ENCODE measurements at places on chromosomes 4 and X.

- no peak for DNase-seq
Observed at GRCh38 chr4:104735174-104735573, 240.5 kb upstream of the CXXC4 start.

GRCh38 chrX:20059467-20060128 lies 57.1 kb downstream of the MAP7D2 start:
- DNase-seq = no peak

- no peak for DNase-seq
Observed at GRCh38 chr4:182255441-182256190, 12.4 kb downstream of the TENM3 start.

DNA sequence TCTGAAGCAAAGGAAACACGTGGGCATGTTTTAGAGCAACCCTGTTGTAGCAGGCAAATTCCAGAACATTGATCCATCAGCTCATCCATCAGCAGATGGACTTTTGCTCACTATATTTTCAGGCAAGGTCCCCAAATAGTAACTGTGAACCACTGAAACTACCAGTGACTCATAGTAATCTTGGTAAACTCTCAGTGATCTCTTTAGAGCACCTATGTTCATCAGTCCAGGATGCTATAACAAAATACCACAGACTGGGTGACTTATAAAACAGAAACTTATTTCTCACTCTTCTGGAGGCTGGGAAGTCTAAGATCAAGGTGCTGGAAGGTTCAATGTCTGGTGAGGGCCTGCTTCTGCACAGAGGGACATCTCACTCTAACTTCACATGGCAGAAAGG lies 28.9 kb upstream of the BTC start:
- no peak for DNase-seq

DNA sequence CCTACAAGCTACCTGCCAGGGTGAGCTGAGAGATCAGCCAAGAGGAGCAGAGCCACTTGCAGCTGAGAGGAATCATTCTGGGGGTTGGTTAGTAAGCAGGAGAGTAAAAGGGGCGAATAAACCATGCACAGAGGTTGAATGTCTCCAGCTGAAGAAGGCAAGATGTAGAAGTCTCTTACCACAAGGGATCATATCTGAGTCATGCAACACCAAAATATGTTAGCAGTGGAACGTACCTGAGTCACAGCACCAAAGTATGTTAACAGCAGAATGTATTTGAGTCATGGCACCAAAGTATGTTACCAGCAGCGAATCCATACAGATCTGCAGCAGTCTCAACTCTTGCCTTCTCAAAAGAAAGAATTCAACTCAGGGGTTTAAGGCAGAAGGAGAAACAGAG lies 29.9 kb downstream of the C4orf51 start:
- DNase-seq = no peak

- no peak for DNase-seq
Observed at GRCh38 chr4:46123913-46124755, at the start of gene GABRG1. Gene GABRG1 (minus strand): TSS chr4:46124054. CDS start chr4:46123913, 141 bp downstream.

DNA sequence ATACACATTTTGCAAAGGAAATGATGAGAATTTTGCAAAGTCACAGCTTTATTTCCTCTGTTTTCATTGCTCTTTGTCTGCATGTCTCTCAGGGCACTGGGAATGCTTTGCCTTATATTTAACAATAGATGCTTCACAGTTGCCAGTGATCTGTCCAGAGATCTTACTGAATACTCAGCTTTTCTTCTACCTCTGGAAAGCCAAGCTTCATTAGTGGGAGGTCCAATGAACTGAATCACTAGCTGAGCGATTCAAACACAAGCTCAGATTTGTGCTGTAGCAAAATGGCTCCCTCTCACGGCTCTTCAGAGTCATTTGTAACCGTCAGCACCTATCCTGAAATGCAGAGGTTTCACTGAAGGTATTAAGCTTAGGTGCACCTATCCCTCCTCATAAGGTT lies 138.9 kb downstream of the DCLK2 start:
- DNase-seq = no peak

- no peak for DNase-seq
Observed at GRCh38 chr4:169971456-169972015, 54.7 kb downstream of the MFAP3L start.

All from vagina (tissue), 2 donors.